Stimulated activated CD4-positive, alpha-beta T cell treated with anti-CD3 and anti-CD28 coated beads, TNF-alpha, amount 100 ng/mL, for 24 hours (primary cell): ENCODE measurements at places on chromosomes 2 and 18.

DNA sequence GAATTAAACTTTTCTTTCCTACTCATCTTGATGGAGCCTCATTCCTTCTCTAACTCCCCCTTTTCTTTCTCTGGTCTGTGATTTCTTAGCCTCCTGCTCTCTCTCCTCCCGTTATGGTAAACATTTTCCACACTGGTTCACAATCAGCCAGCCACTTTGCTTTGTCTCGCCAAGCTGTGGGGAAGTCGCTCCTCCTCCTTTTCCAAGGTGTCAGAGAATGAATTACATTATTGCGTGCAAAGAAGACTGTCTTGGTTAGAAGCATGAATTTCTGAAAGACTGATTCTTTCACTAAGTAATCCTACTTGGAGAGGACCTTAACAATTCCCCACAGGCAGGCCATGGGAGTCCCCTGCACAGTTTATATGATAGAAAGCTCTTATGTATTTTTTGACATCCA is 46.1 kb downstream of the RASGRP3 start:
- DNase-seq = no peak

GRCh38 chr2:25311865-25312575 is 29.7 kb downstream of the DNMT3A start:
- DNase-seq = no peak

DNA sequence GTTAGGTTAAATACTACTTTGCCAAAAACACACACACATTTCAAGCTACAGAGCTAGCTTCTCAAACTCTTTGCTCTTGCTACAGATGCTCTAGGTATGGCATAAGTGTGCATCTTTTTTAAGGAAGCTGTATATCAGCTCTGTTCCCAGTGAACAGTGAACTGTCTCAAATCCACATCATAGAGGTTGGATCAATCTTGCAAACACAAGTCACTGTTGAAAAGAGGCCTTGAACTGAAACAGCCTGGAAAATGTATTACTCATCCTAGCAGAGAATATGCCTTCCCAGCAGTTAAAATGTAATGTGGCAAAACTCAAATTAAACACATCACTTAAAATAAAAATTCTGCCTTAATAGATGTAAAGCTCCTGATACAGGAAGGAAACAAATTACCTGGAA is 151.8 kb downstream of the WDPCP start:
- DNase-seq = no peak

- DNase-seq = no peak
These were observed 16.1 kb upstream of the STAT4 start for GRCh38 chr2:191166756-191167445.

DNA sequence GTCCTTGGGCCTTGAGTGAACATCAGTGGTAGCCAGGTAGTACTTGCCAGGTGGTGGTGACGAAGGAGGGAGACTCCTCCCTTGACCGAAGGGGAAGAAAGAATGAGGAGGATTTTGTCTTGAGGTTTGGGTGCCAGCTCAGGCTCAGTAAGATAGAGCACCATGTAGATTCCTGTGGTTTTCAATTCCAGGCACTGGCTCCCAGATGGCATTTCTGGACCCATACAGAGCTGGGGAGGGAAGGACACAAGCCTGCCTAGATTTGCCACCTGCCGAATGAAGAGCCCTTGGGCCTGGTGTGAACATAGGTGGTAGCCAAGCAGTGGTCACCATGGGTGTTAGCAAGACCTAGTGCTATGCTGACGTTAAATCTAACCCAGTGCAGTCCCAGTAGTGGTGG is 108.8 kb upstream of the UBE2E3 start:
- no peak for DNase-seq

- DNase-seq = no peak
These were observed 129.3 kb downstream of the NUP35 start for GRCh38 chr2:183253441-183254130.

DNA sequence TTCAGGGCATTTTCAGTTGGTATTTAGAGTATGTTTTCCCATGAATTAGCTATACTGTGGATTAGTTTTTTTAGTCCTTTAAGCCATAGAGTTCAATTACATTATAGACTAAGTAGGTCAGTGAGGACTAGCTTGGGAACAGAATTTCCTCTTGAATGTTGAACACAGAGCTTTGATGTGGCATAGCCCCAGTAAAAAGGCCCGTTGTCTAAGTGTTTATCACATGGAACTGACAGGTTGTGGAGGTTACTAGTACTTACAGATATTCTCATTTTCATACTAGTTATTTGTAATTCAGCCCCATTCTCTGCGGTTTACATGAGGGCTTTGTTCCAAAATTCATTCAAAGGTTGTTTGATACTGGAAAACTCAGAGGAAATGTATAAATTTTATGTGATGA is 6.2 kb downstream of the INSIG2 start:
- DNase-seq = no peak

- no peak for DNase-seq
These were observed 478.8 kb downstream of the ADCYAP1 start for GRCh38 chr18:1383465-1383864.

DNA sequence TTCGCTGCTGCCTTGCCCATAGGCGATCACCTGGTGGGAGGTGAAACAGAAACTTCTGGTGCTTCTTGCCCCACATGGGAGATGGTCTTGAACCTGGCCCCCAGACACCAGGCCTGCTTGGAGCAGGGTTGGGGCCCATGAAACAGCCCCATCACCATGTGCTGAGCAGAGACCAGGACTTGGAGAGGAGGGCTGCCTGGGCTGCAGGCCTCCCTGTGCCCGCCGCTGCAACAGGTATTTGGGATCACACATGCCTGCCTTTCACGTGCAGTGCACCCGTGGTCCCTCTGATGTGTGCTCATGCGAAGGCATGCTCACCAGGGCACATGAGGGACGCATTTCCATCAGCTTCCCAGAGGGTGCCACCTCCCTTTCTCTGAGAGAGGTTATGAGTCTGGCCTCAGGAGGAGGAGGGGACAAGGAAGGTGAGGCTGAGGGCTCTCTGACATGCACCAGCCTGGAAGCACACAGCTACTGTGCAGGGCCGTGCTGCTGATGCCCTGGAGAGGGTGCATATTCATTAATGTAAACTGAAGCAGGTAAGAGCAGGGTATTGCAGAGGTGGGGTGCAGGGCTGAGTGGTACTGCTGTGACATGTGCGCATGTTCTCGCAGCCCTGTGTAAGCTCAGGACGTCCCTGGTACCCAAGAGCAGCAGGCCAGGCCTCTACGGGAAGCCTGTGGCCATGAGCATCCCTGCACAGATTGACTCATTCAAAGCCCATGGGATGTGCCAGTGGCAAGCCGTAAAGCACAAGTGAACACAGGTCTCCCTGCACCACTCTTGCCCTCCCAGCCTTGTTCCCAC is 4.2 kb upstream of the OXER1 start:
- no peak for DNase-seq

- DNase-seq = no peak
These were observed 42.0 kb upstream of the ZDBF2 start for GRCh38 chr2:206232287-206233035.

DNA sequence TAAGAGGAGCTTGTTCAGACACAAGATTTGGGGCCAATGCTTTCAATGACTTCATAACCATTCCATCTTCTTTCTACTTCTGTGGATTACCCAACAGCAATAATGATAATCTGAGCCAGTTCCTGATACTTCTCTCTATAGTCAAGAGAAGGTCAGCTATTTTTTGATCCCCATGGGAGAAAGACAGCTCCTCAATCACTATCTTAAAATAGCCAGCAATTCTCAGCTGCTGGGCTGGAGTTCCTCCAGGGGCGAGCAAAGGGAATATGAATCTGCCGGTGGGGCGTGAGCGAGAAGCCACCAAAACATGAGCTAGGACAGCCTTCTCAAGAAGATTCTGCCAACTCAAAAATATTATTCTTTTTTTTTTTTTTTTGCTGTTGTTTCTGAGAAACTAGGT is at the start of gene TMEM182:
TSS of gene TMEM182 (plus strand) at position 269 of the 400 bp plus-strand sequence. CDS start 187 bp downstream, outside the sequence.
- no peak for DNase-seq

DNA sequence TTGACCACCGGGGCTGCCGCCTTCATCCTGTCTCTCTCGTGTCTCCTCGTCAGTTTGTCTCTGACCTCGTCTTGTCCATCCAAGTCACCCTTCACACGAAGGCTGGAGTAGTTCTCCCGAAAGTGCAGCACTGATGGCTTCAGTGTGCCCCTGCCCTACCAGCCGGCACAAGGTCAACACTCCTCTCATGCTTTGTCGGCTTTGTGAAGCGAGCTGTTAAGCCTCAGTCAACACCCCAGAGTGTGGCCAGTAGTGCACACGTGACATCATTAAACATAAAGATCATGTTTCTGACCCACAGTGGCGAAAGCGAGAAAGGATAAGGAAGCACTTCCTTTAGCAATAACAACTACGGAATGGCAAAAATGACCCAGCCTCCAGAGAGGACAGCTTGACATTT is 23.2 kb downstream of the ACKR3 start:
- DNase-seq = no peak

DNA sequence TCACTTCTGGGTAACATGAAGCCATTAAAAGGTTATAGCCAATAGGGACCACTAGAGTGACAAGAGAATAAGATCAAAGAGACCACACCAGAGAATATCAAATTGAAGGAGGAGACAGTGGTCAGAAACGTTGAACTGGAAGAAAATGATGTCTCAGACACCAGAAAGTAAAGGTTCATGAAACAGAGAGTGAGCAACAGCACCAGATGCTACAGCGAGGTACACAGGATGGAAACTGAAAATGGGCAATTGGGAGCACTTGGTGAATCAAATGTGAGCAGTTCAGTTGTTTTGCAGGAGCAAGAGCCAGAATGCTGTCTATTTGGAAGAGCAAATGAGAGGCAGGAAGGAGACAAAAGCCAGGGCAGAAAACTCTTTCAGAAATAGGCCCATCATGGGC is 162.6 kb downstream of the SS18 start:
- no peak for DNase-seq

DNA sequence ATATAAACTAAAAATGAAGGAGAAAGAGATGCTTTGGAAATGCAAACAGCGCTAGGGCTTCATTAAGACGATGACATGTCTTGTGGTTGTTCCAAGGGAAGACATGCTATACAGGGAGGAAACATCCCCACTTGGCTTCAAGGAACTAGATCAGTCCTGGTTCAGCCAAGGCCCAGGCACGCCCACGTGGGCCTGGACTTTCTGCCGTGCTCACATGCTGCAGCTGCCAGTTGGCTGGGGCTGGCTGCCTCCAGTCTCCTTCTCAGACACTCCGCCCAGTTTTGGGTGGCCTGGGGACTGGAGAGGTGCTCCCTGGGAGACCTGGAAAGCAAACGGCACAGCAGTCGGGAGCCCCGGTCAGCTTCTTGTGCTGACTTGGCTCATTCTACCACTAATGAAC is 109.6 kb downstream of the GLI2 start:
- no peak for DNase-seq

- no peak for DNase-seq
These were observed 78.2 kb downstream of the COA5 start for GRCh38 chr2:98530114-98530513.
